T-helper 22 cell (primary cell): ENCODE measurements at places on chromosomes 13 and 19.

GRCh38 chr19:39671739-39672363, 16.1 kb downstream of the LGALS16 start:
- DNase-seq = no peak

GRCh38 chr13:83733293-83733692, 149.0 kb downstream of the SLITRK1 start:
- no peak for DNase-seq

GRCh38 chr19:16210168-16210567, 12.5 kb downstream of the AP1M1 start:
- DNase-seq = no peak

GRCh38 chr13:113783966-113784644, 25.1 kb downstream of the TMEM255B start:
- DNase-seq = no peak

- no peak for DNase-seq
Measured at GRCh38 chr19:50651174-50651573, 1.9 kb downstream of the C19orf81 start.

DNA sequence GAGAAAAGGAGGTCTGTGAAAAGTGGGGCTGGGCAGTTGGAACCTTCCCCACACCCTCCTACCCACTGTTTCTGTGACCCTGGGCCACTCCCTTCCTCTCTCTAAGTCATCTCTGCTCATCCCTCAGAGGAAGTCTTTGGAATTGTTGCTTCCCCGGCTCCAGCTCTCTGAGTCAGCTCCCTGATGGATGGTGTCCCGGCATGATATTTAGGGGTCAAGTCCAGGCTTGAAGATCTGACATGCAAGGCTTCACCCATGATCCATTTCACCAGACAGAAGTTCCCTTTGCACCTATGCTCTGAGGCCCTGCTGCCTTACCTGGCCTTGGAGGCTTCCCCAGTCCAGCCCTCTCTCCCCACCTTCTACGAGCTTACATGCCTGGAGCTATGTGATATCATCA, 13.3 kb downstream of the EXOC3L2 start:
- no peak for DNase-seq

- DNase-seq = no peak
Measured at GRCh38 chr13:108534728-108535127, 94.7 kb upstream of the MYO16 start.

DNA sequence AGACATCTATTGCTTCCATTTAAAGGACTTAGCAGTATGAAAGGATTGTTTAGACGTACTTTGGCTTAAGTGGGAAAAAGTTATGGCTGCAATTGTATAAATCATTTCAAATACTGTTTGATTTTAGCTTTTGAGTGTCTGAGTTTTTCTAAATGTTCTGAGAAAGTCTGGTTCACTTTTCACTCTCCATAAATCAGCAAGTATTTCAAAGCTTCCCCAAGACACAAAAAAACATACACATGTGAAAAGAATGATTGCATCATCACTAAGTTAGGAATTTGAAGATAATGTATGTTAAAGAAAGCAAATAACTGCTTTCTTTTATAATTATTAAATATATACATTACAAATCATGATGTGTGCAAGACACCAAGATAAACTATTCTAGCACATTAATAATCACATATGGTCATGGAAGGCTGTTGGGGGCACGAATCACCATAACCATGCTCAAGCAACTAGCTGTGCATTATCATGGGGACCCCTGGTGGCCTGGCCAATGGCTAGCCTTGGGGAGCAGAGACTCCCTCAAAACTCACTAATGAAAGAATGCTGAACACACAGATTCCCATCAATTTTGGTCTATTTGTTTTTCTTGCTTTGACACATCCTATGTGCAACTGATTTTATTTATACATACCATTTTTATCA, 111.1 kb downstream of the MIPEP start:
- DNase-seq = no peak

- DNase-seq = no peak
Measured at GRCh38 chr13:49246850-49247642, 679 bp upstream of the CDADC1 start.

DNA sequence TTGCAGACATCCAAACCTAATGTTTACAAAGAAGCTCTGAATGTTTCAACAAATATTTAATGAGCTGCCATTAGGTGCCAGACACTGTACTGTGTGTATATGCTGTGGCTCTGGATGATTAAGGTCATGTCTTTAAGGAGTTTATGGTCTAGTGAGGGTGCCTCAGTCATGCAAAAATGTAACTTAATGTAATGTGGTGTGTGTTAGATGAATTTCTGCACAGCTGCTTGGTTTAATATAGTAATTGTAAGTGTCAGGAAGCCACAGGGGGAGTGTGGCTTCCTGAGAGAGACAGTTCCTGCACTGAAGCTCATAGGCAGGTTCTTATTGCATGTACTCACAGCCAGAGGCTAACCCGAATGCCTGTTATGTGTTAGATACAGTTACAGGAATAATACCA, 43.3 kb downstream of the SPATA13 start:
- no peak for DNase-seq

DNA sequence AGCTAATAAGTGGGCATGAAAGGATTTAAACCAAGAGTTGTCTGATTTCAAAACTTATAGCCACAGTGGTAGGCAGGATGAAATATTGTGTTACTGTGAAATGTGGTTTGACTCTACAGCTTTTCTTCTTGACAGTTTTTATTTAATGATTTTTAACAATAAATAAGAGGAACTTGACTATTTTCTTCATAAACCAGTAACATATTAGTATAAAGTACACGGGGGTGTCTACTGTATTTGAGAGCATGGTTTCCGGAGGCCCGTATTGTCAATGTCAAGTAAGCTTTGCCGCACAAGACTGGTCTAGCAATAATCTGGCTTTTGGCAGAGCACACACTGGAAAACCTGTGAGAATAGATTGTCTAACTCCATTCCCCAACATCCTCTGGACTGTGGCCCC, 894.5 kb downstream of the PCDH9 start:
- no peak for DNase-seq

- no peak for DNase-seq
Measured at GRCh38 chr19:29882719-29883105, 59.3 kb upstream of the URI1 start.

DNA sequence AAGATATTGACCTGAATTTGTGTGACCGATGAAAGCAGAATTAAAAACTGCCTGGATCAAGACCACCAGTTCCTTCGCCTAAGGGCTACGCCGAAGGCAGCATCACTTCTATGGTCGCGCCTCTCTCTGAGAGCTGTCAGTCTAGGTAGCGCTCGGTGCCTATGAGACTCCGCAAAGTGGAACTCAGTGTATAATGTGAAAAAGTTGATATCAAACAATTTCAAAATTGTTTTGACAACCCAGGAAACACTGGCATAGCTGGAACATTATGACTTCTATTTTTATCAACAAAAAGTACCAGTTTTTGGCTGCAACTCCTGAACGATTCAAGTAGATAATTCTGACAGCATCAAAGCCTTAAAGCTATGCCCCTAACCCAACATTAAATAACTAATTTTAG, 223.6 kb downstream of the MYO16 start:
- no peak for DNase-seq

DNA sequence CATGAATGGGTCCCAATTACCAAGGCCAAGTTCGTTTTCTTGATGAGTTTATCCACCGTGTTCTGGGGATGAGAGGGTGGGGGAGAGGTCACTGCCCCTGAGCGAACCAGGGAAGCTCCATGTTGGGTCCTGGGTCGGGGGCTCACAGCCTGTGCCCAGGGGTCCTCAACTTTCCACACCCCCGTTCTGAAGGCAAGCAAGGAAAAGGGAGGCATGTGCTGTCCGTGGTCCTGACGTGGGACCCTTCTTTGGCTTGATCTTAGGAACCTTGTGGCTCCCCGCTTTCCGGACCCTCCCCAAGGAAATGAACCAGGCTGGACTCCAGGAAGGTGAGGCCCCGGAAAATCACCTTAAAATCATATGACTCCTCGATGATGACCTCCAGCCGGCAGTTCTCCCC, 18.2 kb upstream of the MEIS3 start:
- DNase-seq = no peak

GRCh38 chr13:34256236-34256635, 438.3 kb downstream of the RFC3 start:
- DNase-seq = no peak

GRCh38 chr13:44516771-44517170, 59.4 kb downstream of the TSC22D1 start:
- DNase-seq = no peak

- DNase-seq = no peak
Measured at GRCh38 chr19:7612282-7613274, 16.8 kb downstream of the XAB2 start.

DNA sequence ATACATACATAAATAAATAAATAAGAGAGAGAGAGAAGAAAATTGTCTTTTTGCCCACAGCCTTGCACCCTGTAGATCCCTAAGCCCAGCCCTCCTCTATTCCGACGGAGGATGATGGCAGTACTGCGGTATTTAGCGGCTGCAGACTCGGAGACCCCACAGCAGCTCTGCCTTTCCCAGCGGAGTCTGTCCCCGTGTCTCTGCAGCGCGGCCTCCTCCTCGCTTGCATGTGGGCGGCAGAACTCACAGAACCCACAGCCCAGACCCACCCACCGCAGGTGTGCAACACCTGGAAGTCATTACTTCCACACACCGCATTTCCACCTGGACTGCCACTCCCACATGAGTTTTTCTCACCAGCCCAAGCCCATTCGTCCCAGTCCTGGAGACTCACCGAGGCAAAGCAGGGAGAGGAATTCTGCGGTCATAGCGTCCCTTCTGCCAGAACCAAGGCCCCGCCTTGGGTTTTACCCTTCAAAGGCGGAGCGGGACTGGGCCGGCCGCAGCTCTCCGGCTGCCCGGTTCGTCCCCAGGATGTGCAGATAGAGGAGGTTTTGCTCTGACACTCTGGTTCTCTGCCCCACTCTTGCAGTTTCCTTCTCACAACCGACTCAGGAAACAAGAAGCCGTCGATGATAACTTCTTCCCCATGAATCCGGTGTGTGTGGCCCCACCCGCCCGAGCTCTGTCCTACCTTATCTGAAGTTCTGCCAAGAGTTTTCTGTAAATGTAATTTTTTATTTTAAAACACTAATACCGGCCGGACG, at the start of gene VSTM1:
Gene VSTM1 (minus strand): TSS at position 548 of the 767 bp plus-strand sequence. CDS start 120 bp downstream, at position 428.
- DNase-seq = no peak

- no peak for DNase-seq
Measured at GRCh38 chr19:13091400-13092157, 11.1 kb downstream of the LYL1 start.

- DNase-seq = no peak
Measured at GRCh38 chr19:51573331-51573730, 2.2 kb downstream of the ZNF175 start.
